ENCODE measurements at places on chromosomes 16 and 17.
A peak's percentile ranks its signal among the peaks of the same experiment; 100 is the strongest.

GRCh38 chr16:46932802-46933201 is 40.7 kb downstream of the DNAJA2 start:
- peak; percentile 25 for DNase-seq

GRCh38 chr17:36183001-36183971 is 6.8 kb upstream of the TBC1D3B start:
- DNase-seq, result no peak

DNA sequence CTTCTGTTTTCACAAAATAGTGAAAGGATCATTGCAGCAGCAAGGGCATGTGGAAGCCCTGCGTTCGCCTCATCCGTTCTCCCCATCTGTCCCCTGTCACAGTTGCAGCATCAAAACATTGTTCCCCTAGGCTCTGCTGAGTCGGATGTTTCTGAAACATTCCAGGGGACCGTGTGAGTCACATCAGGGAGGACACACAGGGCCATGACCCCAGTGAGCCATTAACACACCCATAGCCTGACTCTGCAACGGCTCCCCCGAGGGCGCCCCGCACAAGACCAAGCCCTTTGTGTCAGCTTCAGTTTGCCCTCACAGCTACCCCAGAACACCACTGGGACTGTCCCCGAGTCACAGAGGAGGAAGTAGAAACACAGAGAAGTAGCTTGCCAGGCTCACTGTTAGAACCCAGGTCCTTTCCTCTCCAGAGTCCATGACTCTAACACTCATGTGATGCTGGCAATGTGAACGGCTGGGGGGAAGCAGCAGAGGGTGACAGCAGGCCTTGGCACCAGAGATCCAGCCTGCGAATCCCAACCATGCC is 63.3 kb upstream of the HSBP1 start:
- DNase-seq, result no peak

GRCh38 chr17:36611345-36612072 is 10.1 kb downstream of the MRM1 start:
- DNase-seq, result no peak

DNA sequence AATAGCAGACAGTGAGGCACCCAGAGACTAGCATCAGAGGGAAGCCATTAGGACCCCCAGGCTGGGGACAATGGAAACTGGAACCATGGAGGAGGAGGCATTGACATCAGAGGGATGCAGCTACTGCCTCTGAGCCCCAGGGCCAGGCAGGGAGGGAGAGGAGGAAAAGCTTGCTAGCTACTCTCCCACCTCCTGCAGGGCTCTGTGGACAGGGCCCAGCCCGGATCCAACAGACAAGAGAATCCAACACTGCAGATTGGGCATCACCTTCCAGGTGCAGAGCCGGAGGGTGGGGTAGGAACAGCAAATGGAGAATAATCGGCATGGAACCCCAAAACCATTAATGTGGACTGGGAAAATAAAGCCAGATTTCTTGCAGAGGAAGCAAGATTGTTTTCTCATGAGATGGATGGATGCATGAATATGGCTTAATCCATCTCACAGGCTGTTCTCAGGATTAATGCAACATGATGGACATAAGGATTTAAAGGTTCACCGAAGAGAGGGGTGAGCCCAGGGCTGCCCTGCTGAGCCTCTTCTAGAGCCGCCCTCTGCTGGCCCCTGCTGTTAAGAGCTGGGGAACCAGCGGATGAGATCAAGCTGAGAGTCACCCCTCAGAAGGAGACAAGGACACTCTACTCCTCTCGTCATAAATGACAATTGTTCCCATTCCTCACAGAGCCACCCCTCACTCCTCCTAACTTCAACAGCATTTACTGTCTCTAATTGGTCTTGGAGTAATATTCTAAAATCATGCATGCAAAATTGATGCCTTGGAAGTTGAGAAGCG is 48.8 kb downstream of the DNAH3 start:
- DNase-seq, result no peak

DNA sequence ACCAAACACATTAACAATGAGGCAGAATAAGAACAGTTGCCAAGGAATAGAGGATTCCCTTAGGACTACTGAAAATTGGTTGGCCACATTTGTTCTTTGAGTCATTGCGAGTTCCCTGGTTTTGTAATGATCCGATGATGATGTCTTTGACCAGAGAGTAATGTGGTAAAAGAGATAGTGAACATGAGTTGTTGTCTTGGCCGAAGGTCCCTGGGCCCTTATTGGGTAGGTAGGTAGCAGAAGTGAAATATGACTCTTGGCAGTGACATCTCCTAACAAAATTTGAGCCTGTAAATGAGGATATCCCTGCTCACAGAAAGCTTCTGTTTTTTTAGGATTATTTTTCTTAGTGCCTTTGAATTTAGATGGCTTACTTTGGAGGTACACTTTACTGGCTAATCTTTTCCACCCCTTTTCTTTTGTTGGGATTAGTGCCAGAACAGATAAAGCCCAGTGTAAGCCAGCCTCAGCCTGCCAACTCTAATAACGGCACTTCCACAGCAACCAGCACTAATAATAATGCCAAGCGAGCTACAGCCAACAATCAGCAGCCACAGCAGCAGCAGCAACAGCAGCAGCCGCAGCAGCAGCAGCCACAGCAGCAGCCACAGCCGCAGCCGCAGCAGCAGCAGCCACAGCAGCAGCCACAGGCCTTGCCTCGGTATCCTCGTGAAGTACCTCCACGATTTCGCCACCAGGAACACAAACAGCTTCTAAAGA is 47.2 kb downstream of the TNRC6A start:
- no peak for DNase-seq

DNA sequence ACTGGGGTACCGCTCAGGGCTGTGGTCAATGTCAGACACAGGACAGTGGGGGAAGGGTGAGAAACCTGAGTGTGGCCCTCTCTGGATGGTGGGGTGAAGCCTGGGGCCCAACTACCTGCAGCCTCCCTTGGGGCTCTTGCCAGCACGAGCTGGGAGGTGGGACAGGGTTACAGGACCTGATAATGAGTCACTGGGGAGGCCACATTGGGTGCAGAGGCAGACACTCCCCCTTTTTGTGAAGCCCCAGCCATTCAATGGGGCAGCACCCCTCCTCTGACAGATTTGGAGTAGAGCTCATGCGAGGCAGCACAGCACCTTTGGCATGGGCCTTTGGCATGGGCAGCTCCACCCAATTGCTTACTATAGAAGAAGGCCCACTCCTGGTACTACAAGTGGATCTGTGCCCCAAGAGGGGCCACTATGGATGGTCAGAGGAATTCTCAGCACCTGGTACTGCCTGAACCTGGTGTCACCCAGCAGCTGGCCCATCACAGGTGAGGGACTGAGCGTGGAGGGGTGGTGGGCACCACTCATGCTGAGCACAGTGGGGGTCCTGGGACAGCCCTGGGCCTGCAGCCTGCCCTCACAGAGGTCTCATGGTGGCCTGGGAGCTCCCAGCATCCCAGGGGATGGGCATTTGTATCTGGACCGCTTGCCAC is 45.2 kb upstream of the SMPD3 start:
- DNase-seq, result no peak

DNA sequence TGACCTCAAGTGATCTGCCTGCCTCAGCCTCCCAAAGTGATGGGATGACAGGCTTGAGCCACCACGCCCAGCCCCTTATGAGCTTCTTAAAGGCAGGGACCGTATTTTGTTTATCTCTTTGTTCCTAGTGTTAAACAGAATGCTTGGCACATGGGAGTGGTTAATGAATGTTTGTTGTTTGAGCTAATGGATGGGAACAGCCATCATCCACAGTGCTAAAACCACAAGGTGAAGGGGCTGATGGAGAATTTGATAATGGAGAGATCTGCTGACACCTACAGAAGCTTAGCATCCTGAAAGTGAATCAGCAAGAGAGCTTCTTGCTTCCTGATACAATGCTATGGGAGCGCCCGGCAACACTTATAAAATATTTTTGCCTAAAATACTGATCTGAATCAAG is 8.6 kb upstream of the CDH1 start:
- no peak for DNase-seq

DNA sequence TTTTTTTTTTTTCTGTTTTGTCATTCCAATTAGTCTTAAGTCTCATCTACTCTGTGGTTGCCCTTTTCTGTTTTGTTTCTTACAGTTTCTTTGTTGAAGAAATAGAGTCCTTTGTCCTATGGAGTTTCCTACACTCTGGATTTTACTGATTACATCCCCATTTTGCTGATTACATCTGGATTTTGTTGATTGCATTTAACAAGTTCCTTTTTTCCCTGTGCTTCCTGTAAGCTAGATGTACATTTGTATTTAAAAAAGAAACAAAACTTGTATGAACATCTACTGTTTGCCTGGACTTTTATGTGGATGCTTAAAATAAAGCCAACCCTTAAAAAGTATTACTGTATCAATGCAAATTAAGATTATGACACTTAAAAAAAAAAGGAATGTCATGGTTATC is 147.6 kb downstream of the CHD9 start:
- no peak for DNase-seq

DNA sequence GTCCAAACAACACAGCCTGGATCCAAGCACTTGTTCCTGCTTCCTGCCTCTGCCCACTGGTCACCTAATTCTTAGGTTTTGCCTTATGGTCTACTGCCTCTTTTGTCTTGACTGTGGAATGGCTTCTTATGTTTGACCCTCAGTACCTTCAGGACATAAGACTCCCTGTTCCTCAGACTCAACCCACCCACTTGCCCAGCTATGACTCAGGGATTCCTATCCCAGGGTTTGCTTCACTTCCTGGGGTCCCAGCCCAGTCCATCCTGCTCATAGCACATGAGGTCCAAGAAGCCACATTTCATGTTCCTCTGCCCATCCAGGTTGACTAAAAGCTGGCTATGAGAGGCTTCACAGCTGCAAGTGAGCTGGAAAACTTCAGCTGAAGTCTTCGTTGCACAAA is 320.9 kb upstream of the CDH5 start:
- no peak for DNase-seq

- DNase-seq, result no peak
Measured at GRCh38 chr17:77128896-77129567, 11.7 kb upstream of the SEC14L1 start.

DNA sequence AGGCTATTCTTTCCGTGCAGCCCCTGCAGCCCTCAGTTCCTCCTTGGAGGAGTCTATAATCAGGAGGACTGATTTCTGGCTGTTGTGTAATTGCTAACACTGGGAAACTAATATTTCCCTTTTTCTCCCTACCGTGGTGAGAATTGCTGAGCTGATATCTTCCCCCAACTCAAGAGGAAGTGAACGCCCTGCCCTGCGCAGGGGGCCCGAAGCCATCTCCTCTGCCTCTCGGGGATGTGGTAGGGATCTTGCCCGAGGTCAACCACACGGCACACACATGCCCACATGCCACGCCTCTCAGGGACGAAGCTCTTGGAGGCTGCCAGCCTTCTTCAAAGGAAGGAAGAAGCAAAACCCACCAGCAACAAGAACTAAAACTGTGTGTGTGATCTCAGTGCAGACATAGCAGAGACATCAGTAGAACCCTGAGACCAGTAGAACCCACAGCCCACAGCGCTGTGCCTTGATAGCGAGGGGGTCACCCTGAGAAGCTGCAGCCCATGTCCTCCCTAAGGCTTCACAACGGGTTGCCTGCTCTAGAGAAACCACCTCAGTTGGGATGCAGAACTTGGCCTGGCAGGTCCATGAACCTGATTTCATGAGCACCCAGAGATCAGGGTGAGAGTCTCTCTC is 8.9 kb upstream of the ULK2 start:
- DNase-seq, result peak; percentile 14

- DNase-seq, result no peak
Measured at GRCh38 chr16:83581994-83582747, 225.6 kb upstream of the HSBP1 start.

DNA sequence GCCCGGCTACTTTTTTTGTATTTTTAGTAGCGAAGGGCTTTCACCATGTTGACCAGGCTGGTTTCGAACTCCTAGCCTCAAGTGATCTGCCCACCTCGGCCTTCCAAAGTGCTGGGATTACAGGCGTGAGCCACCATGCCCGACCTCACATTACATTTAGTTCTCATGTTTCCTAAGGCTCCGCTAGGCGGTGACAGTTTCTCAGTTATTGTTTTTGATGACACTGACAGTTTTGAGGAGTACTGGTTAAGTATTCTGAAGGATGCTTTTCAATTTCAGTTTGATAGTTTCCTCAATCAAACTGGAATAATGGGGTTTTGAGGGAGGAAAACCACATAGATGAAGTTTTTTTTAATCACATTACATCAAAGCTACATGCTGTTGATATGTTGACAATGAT is 1028.5 kb downstream of the CDH8 start:
- DNase-seq, result no peak

GRCh38 chr16:53482123-53482522 is 20.9 kb downstream of the AKTIP start:
- DNase-seq, result no peak

- DNase-seq, result no peak
Measured at GRCh38 chr16:72911971-72912370, 136.0 kb downstream of the ZFHX3 start.

- no peak for DNase-seq
Measured at GRCh38 chr16:22318690-22319358, 21.6 kb downstream of the POLR3E start.

DNA sequence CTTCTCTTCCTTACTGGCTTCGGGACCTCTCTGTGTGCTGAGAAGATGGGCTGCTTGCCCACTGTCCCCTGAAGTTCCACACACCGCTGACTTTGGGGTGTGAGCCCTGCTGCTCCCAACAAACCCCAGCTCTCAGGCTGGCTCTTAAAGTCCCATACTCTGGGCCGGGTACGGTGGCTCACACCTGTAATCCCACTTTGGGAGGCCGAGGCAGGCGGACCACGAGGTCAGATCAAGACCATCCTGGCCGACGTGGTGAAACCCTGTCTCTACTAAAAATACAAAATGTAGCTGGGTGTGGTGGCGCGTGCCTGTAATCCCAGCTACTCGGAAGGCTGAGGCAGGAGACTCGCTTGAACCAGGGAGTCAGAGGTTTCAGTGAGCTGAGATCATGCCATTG is 17.2 kb downstream of the CD7 start:
- no peak for DNase-seq

- DNase-seq, result no peak
Measured at GRCh38 chr17:1002771-1003555, 6.0 kb downstream of the TIMM22 start.

DNA sequence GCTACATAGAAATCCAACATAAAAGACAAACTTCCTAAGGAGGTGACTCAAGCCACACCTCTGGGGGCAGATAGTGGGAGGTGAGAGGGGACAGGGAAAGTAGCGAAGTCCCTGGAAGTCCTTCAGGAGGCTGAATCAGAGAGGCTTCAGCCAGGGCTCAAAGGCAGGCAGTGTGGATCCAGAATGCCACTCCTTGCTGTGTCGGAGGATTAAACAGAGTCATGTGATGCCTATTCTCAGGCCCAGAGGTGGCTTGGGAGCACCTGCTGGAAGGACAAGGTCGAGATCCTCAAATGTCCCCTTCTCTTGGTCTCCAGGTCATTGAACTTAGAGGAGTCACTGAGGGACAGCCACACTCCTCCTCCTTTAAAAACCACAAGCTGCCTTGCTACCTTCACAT is 391.1 kb downstream of the SOX9 start:
- DNase-seq, result no peak

GRCh38 chr17:50028736-50029120 is 27.2 kb upstream of the ITGA3 start:
- DNase-seq, result no peak

- peak; percentile 6 for DNase-seq
Measured at GRCh38 chr16:71467810-71468209, 5.8 kb upstream of the ZNF23 start.

All from KG1 (cell line).